Naive thymus-derived CD8-positive, alpha-beta T cell (primary cell): ENCODE measurements at places on chromosomes 12 and 14. TPM values are rescaled to one million over a fixed set of nuclear protein-coding genes. Genes with fewer than 3 reads are reported as not detected.

PSMB5 gene
- 49.7 TPM for polyA plus RNA-seq

PRIMA1 gene
- not detected for polyA plus RNA-seq

DNA sequence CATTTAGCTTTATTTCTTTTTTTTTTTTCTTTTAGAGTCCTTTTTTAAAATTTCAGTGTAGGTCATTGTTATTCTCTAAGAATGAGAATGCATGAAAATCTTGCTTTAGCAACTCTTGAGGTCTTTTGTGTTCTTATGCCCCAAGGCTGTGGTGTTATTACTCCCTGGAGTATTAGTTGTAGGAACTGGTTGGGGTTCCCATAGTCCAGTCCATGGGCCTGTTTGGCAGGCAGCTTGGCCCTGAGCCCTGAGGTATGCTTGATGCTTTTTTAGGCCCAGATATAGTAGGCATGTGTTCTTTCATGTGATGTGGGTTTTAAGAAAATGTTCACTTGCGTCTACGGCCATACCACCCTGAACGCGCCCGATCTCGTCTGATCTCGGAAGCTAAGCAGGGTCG lies 1.6 kb downstream of the FAM234B start:
- peaks cover 4% of the 10 kb centered on the region for H3K4me1 ChIP-seq
- DNase-seq, result no peak

GRCh38 chr12:118827047-118827446 lies 154.3 kb upstream of the SRRM4 start:
- no peaks in the 10 kb centered on the region for H3K36me3 ChIP-seq
- H3K4me1 ChIP-seq, result no peaks in the 10 kb centered on the region
- no peak overlapping the region for H3K27ac ChIP-seq
- H3K27me3 ChIP-seq, result no peaks in the 10 kb centered on the region
- no peak for DNase-seq
- no peak overlapping the region for H3K4me3 ChIP-seq

- no peaks in the 10 kb centered on the region for H3K36me3 ChIP-seq
- H3K27ac ChIP-seq, result no peak overlapping the region
- no peak overlapping the region for H3K4me3 ChIP-seq
- peaks cover 4% of the 10 kb centered on the region for H3K27me3 ChIP-seq
Observed at GRCh38 chr12:102427543-102427941, 52.8 kb downstream of the IGF1 start.

DNA sequence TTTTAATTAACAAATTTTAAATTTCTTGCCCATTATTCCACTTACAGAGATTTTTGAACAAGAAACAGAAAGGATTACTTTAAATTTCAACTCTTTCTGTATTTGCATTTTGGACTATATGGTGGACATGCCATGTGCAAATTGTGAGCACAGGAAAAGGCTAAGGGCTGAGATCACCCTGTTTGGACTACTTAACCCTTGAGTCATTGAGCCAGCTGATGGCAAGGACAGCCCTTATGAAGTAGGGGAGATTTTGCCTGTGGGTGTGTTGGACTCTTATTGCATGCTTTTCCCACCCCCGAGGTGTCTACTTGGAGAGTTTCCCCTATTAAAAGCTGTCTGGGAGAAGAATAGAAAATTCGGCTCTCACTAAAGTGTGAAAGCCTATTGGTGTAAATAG lies 17.2 kb downstream of the DERA start:
- H3K27ac ChIP-seq, result no peak overlapping the region
- no peak for DNase-seq
- peaks cover 12% of the 10 kb centered on the region for H3K4me1 ChIP-seq
- no peak overlapping the region for H3K4me3 ChIP-seq

GRCh38 chr14:68862954-68863594 lies 70.2 kb upstream of the ZFP36L1 start:
- peak overlapping the region; percentile 24 for H3K27ac ChIP-seq
- peaks cover 5% of the 10 kb centered on the region for H3K36me3 ChIP-seq
- no peaks in the 10 kb centered on the region for H3K4me1 ChIP-seq
- DNase-seq, result peak; percentile 45
- H3K4me3 ChIP-seq, result no peak overlapping the region

DNA sequence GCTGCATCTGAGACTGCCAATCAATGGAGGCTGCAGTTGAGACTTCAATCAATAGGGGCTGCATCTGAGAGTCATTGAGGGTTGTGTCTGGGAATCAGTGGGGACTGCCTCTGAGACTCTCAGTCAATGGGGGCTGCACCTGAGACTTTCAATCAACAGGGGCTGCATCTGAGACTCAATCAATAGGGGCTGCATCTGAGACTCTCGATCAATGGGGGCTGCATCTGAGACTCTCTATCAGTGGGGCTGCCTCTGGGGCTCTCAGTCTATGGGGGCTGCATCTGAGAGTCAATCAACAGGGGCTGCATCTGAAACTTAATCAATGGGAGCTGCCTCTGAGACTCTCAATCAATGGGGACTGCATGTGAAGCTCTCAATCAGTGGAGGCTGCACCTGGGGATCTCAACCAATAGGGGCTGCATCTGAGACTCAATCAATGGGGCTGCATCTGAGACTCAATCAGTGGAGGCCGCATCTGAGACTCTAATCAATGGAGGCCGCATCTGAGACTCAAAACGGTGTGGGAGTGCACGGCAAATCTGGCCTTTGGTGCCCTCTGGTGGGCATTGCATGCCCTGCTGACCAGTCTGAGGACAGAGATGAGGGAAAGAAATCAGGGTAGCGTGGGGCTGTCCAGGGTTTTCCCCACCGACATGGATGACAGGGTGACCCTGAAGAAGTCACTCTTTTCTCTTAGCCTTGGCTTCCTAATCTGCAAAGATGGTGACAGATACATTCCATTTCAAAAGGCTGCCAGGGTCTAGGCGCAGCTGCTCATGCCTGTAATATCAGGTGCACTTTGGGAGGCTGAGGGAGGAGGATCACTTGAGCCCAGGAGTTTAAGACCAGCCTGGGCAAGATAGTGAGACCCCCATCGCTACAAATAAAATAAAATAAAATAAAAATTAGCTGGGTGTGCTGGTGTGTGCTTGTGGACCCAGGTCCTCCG lies 41.3 kb upstream of the EIF5 start:
- H3K27ac ChIP-seq, result no peak overlapping the region
- H3K4me3 ChIP-seq, result no peak overlapping the region
- no peaks in the 10 kb centered on the region for H3K36me3 ChIP-seq
- peak; percentile 58 for DNase-seq
- H3K27me3 ChIP-seq, result peaks cover 44% of the 10 kb centered on the region

DNA sequence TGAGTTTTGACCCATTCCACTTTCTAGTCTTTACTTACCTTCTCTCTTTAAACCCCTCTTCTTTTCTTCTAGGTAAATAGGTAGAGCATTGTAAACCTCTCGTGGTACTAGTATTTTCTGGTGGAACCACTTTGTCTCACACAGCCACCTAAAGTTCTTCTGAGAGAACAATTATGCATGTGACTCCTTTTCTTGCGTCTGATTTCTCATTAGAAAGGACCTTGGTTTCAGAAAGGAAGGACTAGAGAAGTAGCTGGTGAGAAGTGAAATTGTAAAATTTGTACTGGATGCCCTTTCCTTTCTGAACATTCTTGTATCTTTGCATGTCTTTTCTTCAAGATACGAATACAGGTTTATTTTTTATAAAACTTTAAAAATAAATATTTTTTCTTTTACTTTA lies 99.0 kb downstream of the NUBPL start:
- DNase-seq, result no peak
- H3K4me3 ChIP-seq, result no peak overlapping the region
- H3K4me1 ChIP-seq, result peaks cover 3% of the 10 kb centered on the region
- H3K36me3 ChIP-seq, result peaks cover 61% of the 10 kb centered on the region
- H3K27ac ChIP-seq, result no peak overlapping the region

DNA sequence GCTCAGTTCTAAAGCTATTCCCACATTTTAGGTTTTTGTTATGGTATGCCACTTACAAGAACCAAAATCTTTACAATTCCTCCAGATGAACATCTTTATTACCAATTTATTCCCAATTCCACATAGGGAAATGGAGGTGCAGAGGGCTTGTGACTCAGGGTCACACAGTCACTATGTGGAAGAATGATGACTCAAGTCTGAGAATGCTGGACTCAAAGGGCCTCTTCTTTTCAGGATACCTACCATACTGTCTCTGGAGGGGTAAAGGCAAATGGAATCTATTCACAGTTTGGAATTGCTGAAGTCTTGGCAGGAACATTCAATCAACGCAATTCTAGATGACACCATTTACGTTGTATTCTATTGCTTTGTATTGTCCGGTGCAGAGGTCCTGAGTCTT lies 48.2 kb upstream of the MANSC4 start:
- DNase-seq, result no peak
- peaks cover 10% of the 10 kb centered on the region for H3K27me3 ChIP-seq
